Suppressor macrophage treated with lipopolysaccharide for 1 hour (primary cell): ENCODE measurements at places on chromosomes 16 and 17.
A peak's percentile ranks its signal among the peaks of the same experiment; 100 is the strongest.

- no peak for DNase-seq
These were observed at the start of gene RPL19 for GRCh38 chr17:39200070-39200879. Gene RPL19, plus strand, starts transcription at chr17:39200283. Its CDS starts 62 bp downstream, at chr17:39200345.

- DNase-seq: peak; percentile 48
These were observed 30.8 kb downstream of the NOG start for GRCh38 chr17:56624309-56624708.

- no peak for DNase-seq
These were observed 22.5 kb downstream of the KCTD19 start for GRCh38 chr16:67304020-67304419.

DNA sequence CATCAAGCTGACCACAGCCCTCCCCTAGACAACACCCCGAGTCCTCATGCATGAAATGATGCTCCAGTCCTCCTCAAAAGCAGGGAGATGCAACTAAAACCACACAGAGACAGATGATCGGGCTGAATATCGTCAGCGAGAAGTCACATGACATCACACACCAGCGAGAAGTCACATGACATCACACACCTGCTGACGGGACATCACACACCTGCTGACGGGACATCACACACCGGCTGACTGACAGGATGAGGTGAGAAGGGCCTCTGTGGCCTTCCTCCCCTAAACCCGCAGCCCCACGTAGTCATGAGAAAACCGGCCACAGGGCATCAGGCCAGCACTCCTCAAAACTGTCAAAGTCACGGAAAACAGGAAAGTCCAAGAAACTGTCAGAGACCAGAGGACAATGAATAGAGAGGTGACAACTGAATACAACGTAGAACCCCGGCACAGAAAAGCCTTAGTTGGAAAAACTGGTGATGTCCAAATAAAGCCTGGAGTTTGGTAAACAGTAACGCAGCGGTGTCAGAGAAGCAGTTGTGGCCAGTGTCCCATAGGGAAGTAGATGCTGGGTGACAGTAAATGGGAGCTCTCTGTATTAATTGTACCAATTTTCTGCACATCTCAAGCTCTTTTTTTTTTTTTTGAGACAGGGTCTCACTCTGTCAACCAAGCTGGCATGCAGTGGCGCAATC is 14.3 kb downstream of the LITAF start:
- no peak for DNase-seq

DNA sequence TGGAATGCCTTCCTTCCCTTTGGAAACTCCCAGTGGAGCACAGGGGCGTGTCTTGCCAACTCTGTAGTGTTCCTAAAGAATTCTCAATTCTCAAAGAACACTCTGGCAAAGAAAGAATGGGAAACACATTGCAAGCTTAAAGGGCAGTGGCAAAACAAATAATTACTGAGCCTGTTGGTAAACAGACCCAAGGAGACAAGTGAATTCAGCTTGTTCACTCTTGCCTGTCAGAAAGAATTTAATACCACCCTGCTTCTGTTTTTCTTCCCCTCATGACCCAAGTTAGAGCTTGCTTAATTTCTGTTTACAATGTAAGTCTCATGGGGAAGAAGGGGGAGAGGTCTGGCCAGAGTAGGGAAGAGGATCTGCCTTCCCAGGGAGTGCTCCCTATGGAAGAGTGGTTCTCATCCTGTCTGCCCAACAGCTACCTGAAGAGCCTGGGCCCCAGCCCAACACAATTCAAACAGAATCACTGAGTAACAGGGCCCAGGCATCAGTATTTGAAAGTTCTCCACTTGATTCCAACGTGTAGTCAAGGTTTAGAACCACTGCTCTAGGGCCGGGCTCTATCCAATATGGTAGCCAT is 386.0 kb downstream of the SLC39A11 start:
- no peak for DNase-seq

GRCh38 chr17:66777689-66778225 is 57.2 kb upstream of the CACNG5 start:
- DNase-seq: no peak

DNA sequence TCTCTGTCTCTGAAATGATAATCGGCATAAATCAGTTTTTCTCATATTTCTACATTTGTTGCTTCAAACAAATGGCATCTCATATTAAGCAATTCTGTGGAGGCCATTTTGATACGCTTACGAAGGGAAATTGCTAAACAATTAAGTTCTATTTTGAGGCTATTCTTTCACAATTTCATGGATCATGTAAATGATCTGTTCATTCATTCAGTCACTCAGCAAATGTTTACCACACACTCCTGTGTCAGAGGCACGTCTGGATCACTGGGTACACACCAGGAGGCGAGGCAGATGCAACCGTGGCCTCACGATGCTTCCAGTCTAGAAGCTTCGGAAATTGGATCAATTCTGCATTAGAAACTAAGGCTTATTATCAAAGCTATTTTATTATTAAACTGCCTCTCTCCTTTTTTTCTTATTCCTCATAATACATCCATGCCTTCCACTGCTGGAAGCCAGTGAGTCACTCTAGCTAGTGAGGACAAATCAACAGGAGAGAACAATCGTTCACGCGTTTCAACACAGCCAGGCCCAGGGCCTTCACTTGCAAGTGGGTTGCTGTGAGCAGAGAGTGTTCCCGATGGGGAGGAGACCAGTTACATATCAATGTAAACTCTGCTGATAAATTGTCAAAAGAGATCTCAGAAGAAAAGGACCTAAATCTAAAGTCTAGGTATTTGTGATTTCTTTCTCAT is 11.3 kb upstream of the SLC39A11 start:
- DNase-seq: peak; percentile 82

GRCh38 chr16:85040685-85041084 is 13.1 kb downstream of the KIAA0513 start:
- DNase-seq: no peak

DNA sequence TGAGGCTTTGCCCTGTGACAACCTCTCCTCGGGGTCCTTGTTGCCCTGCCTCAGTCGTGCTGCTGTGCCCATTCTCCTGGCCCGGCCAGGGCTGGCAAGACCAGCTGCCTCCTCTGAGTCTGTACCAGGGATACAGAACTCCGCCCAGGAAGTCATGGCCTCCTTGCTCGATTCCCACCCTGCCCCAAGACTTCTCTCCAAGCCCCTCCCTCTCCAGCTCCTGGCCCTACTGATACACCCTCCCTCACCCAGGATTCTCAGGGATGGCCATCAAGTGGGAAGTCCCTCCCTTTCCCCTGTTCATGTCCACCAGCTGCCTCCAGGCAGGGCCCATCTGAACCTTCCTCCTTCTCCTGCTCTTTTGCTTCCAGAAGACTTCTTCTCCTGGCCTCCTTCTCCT is 11.2 kb upstream of the TMEM208 start:
- peak; percentile 65 for DNase-seq

- peak; percentile 59 for DNase-seq
These were observed 168.1 kb downstream of the XYLT1 start for GRCh38 chr16:17302620-17303019.

DNA sequence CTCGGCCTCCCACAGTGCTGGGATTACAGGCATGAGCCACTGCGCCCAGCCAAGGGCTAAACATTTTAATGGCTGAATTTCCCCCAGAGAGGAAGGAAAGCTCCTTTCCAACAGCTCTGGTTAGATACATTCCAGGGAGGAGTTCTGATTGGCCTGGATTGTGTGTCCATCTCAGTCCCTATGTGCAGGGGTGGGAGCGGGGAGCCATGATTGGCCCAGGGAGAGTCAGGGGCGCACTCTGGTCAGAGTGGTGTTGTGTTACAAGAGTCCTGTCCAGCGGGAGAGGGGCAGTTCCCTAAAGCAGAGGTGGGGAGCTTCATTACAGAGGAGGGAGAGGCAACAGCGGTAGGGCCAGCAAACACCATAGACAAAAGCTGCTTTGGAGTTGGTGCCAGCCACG is 75.0 kb downstream of the RAP1GAP2 start:
- no peak for DNase-seq

- DNase-seq: no peak
These were observed 185.3 kb downstream of the ZNF423 start for GRCh38 chr16:49670627-49671026.

- DNase-seq: no peak
These were observed 1.9 kb downstream of the GNA13 start for GRCh38 chr17:65054602-65055001.

- DNase-seq: peak; percentile 80
These were observed 27.0 kb upstream of the NTN1 start for GRCh38 chr17:8994319-8994718.

GRCh38 chr16:53357955-53358354 is 76.3 kb upstream of the RBL2 start:
- no peak for DNase-seq

- DNase-seq: no peak
These were observed 787 bp downstream of the CDH11 start for GRCh38 chr16:65120831-65121721.

DNA sequence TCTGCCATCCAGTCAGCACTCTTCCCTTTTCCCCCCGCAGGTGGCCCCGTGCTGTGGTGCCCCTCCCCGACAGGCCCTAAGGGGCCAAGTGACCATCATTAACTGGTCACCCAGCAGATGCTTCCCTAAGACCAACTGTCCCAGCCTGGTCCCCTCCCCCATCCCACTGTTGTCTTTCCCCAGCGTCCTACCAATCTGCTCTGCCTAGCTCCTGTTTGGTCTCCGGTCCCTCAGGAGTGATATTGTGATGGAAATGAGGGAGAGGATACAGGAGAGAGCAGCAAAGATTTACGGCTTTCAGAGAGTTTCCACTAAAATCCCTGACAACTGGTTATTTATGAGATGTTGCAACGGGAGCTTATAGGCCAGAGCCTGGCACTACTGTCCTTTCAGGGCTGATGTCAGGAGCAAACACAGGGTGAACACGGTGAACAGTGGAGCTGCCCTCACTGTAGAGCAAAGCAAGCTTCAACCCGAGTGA is 1.4 kb upstream of the TTLL6 start:
- DNase-seq: no peak

DNA sequence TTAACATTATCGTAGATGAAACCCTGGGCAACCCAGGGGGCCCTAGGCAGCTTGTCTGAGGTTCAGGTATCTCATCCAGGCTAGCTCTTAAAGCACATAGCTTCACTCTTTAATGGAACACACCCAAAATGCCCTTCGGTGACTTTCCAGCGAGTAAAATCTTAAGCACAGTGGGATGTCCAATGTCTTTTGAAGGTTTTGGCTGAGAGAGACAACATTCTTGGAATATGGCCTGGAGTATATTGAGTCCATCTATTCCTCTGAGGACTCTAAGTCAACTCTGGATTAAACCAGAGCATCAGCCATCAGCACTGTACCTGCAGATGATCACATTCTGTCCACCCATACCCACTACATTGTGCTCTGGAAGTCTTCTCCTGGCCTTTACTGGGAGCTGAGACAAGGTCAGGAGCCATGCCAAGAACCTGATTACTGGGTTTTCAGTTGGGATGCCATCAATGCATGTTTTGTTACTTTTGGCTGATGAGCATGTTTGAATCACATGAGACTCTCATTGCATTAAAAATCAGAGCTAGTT is 63.4 kb upstream of the CDH11 start:
- DNase-seq: no peak

- no peak for DNase-seq
These were observed 11.7 kb downstream of the ABAT start for GRCh38 chr16:8686031-8686621.

GRCh38 chr17:83198366-83199341 is 119.2 kb downstream of the METRNL start:
- no peak for DNase-seq

DNA sequence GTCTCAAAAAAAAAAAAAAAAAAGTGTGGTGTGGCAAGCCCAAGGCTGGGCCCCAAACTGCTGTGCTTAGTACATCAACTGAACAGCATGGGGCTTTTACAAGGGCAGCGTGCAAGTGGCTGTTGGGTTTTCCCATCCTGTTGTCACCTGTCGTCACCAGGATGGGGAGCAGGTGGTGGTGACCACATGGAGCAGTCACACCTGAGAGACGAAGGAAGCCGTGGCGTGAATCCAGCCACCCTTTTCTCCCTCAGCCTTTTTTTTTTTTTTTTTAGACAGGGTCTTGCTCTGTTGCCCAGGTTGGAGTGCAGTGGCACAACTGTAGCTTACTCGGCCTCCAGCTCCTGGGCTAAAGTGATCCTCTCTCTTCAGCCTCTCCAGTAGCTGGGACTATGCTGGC is 4.1 kb upstream of the MRPL58 start:
- no peak for DNase-seq

- peak; percentile 36 for DNase-seq
These were observed 4.8 kb downstream of the EMP2 start for GRCh38 chr16:10575506-10576130.

- no peak for DNase-seq
These were observed 238.9 kb upstream of the NLRP1 start for GRCh38 chr17:5823219-5823618.

- DNase-seq: no peak
These were observed 46.1 kb upstream of the CBFA2T3 start for GRCh38 chr16:89023151-89023551.

- no peak for DNase-seq
These were observed 19.0 kb downstream of the CENPX start for GRCh38 chr17:82003411-82004381.

DNA sequence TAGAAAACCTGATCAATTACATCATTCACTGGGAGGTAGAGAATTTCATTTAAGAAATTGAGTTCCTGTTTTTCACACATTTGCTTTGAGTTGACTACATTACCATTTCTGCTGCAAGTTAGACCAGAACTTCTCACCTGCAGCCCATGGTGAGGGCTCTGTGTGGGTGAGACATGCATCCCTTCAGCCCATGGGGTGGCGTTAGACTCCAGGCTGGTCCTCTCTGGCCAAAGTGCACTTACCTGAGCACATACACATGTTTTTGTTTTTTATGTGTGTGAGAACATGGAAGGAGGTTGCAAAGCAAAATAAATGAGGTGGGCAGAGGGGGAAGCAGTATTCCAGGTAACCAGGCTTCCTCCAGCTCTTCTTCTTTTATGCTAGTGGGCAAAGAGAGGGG is 470.2 kb downstream of the PMP22 start:
- DNase-seq: no peak

DNA sequence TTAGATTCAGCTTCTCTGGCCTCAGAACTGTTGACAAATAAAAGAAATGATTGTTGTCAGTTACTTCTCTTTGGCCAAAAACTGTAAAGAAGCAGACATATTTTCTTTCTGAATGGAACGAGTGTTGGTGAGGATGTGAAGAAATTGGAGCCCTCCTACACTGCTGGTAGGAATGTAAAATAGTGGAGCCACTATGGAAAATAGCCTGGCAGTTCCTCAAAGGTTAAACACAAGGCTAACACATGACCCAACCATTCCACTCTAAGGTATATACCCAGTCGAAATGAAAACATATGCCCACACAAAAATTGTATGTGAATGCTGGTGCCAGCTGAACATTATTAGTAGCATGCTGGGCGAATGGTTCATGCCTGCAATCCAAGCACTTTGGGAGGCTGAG is 14.2 kb upstream of the KRT24 start:
- no peak for DNase-seq

GRCh38 chr16:48494742-48495141 is 109.5 kb upstream of the SIAH1 start:
- no peak for DNase-seq
